Uterus (tissue), 4 donors: ENCODE measurements at places on chromosomes 2 and 18.
A peak's percentile ranks its signal among the peaks of the same experiment; 100 is the strongest.

DNA sequence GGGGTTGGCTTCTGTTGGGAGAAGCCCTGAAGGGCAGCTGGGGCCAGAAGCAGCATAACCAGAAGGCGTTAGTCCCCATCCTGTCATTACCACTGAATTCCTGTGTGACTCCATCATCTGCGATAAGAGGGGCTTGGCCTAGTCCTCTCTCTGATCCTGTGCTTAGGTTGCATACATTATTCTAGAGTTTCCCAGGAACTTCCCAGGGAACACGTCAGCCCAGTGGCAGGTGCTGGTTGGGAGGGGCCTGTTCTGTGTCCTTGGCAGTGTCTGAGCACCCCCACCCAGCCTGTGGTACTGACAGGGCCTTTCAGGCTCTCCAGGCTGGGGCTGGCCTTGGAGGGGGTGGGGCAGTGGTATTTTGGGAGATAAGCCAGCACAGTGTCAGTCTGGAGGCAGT lies 4.5 kb upstream of the TOGARAM2 start:
- no peak for DNase-seq

DNA sequence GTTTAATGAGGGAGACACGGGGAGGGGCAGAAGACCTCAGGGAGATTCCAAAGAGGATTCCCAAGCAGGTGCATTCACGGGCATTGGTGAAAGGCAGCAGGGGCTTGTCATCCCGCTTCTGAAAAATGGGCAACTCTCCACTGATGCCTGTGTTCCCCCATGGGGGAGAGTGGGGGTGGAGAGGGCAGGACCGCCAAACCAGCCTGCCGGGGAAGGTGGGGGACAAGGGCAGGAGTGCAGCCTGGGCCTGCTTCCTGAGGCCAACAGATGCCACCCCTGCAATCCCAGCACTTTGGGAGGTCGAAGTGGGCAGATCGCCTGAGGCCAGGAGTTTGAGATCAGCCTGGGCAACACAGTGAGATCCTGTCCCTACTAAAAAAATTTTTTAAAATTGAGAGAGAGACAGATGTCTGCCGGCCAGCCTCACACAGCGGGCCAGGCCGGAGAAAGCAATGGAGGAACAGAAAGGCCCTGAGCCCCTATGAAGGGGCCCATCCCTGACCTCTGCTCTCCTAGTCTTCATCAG lies 44.8 kb upstream of the UBE2F start:
- DNase-seq, result no peak

DNA sequence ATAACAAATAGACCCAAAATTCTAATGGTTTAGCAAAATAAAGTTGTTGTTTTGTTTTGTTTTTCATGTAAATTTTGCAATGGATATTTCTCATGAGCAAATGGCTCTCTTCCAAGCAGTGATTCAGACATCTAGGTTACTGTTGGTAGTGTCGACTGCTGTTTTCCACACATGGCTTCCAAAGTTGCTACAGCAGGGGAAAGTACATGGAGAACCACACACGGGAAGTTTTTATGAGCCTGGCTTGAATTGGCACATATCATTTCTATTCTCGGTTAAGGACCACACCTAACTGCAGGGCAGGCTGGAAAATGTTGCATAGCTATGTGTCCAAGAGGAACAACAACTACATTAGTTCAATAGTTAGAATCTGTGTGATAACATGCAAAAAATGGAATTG lies 262.1 kb downstream of the GALNT13 start:
- DNase-seq, result no peak

GRCh38 chr2:102143450-102143985 lies 972 bp downstream of the IL1R1 start:
- peak; percentile 31 for DNase-seq

DNA sequence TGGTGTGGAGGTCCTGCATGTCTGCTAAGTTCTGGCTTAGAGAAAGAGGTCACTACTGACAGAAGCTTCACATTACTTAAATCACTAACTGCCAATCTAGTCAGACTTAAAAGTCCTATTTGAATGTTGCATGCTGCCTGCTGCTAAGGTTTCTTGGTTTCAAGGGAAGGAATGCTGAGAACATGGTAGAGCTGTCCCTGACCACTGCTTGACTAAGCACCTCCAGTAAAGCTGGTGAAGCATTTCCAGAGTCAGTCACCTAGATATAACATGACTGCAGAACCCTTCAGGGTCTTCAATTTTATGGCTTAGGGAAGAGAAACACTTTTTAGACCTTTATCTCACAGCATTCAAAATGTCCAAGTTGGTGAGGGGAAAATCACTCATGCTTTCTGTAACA lies 2178.3 kb upstream of the PIK3C3 start:
- no peak for DNase-seq

DNA sequence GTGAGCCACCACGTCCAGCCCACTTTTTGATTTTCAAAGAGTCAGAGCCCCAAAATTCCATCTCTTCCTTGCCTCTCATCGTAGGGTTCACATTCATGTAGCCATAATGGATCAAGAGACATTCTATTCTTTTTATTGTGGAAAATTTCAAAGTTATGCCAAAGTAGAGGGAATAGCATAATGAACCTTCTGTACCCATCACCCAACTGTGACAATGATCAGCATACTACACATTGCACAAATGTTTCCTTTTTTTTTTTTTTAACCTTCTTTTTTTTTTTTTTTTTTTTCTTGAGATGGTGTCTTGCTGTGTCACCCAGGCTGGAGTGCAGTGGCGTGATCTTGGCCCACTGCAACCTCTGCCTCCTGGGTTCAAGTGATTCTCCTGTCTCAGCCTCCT lies 162.4 kb downstream of the EML6 start:
- no peak for DNase-seq

- no peak for DNase-seq
Observed at GRCh38 chr2:29347774-29348461, 232.7 kb downstream of the CLIP4 start.

DNA sequence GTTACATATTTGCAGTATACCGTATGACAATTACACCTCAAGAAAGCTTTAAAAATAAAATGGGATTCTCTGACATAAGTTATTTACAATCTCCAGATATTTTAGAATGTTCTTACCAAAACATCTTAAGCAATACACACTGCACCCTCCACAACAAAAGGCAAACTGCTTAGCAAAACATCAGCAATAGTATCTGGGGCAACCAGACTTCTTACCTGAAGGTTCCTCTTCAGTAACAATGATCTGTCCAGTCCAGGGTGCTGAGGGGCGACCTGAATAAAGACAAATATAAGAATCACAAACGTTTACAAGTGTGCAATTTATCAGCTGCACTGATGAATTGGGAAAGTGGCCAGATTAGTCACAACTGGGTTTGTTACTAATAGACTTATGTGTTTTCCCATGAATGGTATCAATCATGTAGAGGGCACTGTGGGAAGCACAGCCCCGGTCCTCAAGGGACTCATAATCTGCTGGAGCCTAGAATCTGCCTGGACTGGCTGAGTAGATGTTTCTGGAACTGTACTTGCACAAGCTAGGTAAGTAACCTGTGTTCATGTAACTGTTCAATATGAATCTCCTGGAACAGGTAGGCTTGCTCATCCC lies 70.7 kb downstream of the MYOM1 start:
- DNase-seq, result no peak

DNA sequence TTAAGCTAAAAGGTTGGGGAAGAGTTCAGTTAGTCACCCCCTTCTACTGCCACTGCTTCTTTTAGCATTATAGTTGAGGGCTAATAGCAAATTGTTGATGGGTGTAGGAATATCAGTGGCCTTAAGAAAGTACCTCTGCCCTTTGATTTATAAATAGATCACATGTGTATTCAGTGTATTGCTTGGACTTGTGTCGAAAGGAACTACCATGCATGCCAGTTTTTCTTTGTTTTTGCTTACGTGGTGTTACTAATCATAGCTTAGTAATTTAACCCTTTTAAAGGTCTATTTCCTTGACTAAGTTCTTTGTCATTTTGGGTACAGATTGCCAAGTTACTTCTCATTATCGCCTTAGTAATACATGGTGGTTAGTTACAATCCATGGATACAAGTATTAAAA lies 85.6 kb downstream of the MIB1 start:
- no peak for DNase-seq

DNA sequence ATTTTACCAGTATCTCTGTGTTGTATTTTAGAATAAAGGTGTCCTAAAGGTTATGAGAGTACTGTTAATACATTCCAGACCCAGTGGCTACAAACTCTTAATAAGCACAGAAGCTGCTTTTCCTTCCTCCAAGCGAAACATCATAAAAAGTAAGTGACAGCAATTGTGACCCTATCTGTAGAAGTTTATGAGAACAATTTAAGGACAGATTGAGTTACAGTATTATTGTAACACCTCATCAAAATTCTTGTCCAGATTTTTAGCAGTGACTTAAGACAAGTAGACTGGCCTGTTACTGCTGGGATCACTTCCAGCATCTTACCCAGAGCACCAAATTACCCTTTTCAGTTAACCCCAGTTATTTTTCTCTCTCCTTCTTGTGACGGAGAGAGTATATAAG lies 154.6 kb downstream of the ERBB4 start:
- DNase-seq, result no peak

- no peak for DNase-seq
Observed at GRCh38 chr2:68237976-68238580, 14.3 kb downstream of the PPP3R1 start.

- no peak for DNase-seq
Observed at GRCh38 chr2:179758636-179759035, 102.8 kb downstream of the ZNF385B start.

DNA sequence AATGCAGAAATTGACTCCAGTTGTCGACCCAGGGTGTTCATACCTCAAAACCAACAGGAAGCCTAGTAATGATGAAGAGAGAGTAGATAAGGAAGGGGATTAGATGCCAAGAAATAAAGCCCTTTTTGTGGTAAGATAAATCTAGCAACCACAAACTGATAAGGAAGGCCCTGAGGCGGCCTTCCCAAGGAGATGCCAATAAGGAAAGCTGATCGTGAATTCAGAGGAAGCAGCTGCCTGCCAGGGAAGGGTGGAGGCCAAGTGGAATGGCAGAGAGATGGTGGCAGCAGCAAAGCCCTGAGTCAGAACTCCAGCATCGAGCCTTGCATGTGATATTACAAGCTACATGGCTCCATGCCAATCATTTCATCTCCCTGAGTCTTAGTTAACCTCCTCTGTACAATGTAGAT lies 126.3 kb downstream of the IRS1 start:
- DNase-seq, result peak; percentile 31

DNA sequence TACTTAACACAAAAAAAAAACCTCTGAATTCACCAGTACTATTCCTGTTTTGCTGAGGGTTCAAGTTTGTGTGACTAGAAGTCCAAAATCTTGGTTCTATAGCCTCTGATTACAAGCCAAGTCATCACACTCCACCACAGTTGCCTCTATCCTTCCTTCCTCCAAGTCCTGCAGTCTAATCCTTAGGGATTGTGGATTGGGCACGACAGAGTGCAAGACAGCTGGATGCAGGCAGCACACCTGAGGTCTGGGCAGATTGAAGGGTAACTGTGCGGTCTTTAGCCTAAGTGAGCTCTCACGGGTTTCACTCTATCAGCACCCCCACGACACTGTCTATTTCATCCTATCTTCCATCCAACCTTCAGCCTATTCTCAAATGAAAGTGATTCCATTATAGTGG lies 299.4 kb upstream of the ID2 start:
- no peak for DNase-seq

- DNase-seq, result no peak
Observed at GRCh38 chr2:66109419-66109818, 325.5 kb upstream of the MEIS1 start.

GRCh38 chr2:190846746-190847145 lies 33.9 kb upstream of the GLS start:
- no peak for DNase-seq

DNA sequence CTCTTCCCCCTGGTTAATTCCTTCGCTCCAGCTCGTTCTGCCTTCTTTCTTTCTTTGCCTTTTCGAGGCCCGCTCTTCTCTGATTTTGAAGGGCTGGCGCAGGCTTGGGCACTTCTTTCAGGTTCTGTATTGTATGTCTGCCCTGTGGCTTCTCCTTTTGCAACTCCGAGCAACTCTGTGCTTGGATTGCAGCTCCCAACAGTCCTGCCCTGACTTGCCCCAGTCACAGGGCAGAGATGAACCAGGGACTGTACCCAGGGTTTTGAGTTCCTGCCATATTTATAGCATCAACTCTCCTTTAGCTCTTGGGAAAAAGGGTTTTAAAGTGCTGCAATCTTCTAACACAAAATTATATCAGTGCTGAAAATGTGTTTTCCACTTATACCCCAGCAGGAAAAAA lies 31.1 kb upstream of the CD8A start:
- no peak for DNase-seq

DNA sequence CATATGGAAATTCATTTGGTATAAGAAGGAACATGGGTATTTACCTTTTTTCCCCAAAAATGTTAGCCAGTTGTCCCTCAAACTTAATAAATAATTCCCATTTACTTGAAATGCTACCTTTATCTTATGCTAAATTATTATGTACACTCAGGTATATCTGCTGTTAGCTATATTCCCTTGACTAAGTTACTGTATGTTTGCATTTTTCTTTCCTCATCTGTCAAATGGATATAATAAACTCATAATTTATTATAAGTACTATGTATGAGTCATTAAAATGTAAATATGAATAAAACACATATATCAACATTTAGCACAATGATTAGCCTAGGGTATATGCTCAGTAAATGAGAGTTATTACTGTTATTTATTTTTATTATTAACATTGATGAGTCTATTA lies 117.4 kb downstream of the PMS1 start:
- DNase-seq, result no peak

GRCh38 chr2:220315098-220315823 lies 687.8 kb downstream of the SLC4A3 start:
- DNase-seq, result peak; percentile 18

- DNase-seq, result no peak
Observed at GRCh38 chr2:191051825-191052778, 38.1 kb upstream of the STAT1 start.

DNA sequence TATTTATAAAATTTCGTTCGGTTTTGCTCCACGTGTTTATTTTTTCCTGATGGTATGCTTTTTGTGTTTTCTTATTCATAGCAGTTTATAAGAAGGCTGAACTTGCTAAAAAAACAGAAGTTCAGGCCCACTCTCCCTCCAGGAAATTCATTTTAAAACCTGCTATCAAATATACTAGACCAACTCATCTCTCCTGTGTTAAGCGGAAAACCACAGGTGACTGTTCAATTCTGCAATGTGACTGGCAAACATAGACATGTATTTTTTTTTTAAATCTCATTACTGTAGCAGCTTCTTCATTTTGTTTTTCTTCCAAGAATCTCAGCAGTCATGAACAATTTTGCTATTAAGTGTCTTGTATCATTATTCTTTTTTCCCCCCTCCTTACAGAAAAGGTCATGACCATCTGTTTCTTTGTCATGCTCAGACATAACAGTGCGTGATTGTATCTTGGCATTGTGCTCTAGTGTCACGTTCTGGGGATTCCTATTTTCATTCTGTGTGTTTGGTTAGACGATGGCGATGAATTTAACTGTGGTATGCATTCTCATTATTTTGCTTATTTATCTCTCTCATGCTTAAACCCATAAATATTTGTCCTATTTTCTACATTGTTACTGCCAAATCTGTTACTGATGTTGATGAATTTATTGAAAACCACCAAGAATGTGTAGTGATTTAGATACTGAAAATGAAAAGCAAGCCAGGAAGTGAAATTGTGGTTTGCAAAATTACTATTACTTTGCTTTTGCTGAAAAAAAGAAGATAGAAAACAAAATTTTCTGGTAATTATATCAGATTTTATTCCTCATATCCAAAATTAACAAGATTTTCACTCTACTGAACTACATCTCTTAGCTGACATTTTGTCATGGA lies 74.6 kb upstream of the UNC80 start:
- no peak for DNase-seq
